ENCODE measurements at places on chromosomes 6 and 20. TPM values are rescaled to one million over a fixed set of nuclear protein-coding genes. Genes with fewer than 3 reads are reported as not detected.

Gene SLC35A1
- 20.7 TPM for total RNA-seq

Gene PLAGL2
- 1.5 TPM for total RNA-seq

Gene TBXT
- total RNA-seq = not detected

Gene DEF6
- total RNA-seq = 0.87 TPM

Gene PLA2G7
- total RNA-seq = not detected

Gene PACRG
- total RNA-seq = 1.3 TPM

Gene MUC21
- not detected for total RNA-seq

Gene EMILIN3
- total RNA-seq = under 0.01 TPM

Gene SLA2
- not detected for total RNA-seq

Gene CST9
- total RNA-seq = not detected

Gene SLC22A1
- total RNA-seq = 1.3 TPM

Gene CNR1
- not detected for total RNA-seq

Gene TP53TG5
- total RNA-seq = 0.50 TPM

Gene KLHDC3
- 64.1 TPM for total RNA-seq

Gene RNF5
- total RNA-seq = 17.5 TPM

Gene FKBP5
- 6.1 TPM for total RNA-seq

Gene SSTR4
- total RNA-seq = not detected

Gene C6orf58
- total RNA-seq = not detected

Gene TGM3
- under 0.01 TPM for total RNA-seq

Gene METTL24
- 0.44 TPM for total RNA-seq

Gene FNDC1
- total RNA-seq = 0.17 TPM

Gene MYL9
- 15.1 TPM for total RNA-seq

Gene TBX18
- total RNA-seq = 55.7 TPM

Gene SIM1
- not detected for total RNA-seq

Gene NRSN1
- not detected for total RNA-seq

Gene SIRPD
- total RNA-seq = not detected

Gene EPPIN
- not detected for total RNA-seq

Gene NKX2-2
- not detected for total RNA-seq

Gene MYBL2
- total RNA-seq = 0.66 TPM

Gene LPA
- total RNA-seq = not detected
